D721Med (cell line): ENCODE measurements at places on chromosomes 2 and 18.

- DNase-seq = no peak
These were observed 210.7 kb upstream of the TNP1 start for GRCh38 chr2:217070611-217071010.

- no peak for DNase-seq
These were observed 150.7 kb downstream of the MEIS1 start for GRCh38 chr2:66585587-66585986.

DNA sequence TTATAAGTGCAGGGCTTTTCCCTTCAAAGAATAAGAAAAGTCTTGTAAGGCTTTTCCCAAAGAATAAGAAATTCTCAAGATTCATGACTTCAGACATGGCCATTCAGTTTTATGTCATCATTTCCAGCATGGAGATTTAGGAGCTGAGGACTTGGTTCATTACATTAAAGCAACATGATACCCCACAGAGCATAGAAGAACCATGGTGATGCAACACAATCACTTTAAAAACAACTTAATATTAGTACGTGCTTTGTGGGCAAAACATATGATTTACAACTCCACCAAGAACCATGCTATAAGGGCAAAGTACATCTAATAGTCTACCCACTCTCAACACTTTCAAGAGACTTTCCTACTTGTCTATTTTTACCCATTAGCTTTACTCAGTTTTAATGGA lies 214.4 kb downstream of the SRBD1 start:
- no peak for DNase-seq

DNA sequence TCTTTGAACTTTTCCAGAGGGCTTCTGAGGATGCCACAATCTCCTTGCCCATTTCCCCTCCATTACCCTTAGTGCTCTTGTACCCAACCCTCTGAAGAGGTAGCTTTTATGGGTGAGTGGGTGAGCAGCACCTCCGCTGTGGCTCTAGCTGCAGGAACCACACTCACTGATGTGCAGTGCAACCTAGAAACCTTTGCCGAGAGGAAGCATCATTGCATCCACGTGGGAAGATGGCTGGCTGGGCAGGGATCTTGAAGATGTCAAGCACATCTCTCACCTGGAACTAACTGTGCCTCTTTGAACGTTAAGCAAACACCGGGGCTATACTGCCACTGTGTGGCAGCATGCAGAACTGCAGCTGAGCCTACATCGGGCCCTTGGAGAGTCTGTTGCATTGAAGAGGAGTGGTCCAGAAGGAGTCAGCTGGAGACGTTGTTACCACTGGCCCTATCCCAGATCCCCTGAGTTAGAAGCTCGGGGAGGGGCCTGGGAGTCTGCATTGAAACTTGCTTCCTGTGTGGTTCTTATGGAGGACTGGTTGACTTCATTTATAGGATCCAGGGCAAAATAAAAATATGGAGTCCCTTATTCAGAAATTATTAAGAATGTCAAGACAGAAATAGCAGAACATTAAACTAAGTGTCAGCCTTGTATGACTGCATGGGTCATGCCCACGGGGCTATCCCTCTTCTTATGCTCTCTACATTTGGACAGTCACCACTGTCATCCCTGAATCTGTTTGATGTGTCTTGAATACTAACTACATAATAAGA lies 28.7 kb downstream of the IGFBP5 start:
- DNase-seq = peak; percentile 69

DNA sequence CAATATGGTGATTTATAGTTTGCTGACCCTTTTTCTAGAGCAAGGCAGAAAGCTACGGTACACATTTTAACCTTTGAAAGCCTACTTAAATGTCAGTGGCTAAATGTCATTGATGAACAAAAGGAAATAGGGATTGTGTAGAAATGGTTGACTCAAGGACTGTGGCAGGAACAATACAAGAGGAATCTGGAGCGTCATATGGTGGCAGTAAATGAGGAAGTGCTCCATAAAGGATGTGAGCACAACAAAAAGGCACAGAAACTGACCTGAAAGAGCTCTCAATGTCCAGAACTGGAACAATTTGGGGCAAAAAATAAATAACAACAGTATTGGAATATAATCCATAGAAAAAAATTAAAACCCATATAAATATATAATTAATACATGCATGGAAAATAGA lies 443.9 kb upstream of the VRK2 start:
- DNase-seq = no peak

DNA sequence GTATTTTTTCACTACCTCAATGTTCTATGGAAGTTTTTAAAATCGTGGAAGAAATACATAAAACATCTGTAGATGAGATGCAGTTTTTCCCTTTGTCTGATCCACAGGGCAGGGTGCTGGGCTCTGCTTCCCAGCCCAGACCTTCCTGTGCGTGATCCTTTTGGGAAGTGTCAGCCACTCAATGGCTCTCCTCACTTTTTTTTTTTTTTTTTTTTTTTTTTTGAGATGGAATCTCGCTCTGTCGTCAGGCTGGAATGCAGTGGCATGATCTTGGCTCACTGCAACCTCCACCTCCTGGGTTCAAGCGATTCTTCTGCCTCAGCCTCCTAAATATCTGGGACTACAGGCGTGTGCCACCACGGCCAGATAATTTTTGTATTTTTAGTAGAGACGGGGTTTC lies 32.8 kb downstream of the SOWAHC start:
- no peak for DNase-seq

DNA sequence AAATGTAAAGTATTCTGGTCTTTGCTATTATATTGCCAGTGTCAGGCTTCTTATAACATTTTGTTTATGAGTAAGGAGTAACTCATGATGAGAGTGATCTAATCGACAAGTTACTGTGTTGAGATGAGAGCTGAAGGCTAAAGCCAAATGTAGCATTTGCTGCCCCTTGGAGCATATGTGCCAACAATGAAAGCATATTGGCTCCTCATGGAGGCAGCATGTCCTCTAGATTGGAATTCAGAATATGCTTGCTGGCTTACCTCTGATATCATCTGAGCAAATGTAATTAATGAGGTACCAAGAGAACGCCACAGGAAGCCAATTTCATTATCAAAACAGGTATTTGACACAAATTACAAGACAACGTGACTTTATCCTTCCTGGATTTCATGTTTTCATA lies 781.1 kb upstream of the FSHR start:
- DNase-seq = no peak

DNA sequence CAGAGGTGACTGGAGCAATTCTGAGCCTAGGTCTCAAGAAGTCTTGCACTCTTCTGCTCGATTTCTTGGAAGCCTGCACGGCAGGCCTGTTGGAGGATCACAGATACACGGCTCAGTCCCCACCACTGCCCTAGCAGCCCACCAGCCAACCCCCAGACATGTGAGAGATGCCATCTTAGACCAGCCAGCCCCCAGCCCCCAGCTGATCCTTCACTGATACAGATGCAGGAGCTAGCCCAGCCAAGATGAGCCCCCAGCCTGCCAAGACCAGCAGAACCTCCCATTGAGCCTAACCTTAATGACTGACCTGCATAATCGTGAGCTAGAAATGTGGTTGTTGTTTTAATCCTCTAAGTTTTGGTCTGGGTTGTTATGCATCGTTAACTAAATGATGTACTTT lies 47.5 kb downstream of the INHBB start:
- DNase-seq = no peak

DNA sequence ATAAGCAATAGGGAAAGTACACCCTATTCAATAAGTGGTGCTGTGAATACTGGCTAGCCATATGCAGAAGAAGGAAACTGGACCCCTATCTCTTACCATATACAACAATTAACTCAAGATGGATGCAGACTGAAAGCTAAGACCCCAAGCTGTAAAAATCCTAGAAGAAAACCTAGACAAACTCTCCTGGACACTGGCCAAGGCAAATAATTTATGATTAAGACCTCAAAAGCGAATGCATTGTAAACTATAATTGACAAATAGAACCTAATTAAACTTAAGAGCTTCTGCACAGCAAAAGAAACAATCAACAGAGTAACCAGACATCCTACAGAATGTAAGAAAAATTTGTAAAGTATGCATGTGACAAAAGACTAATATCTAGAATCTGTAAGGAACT lies 41.1 kb upstream of the ASXL3 start:
- DNase-seq = no peak

DNA sequence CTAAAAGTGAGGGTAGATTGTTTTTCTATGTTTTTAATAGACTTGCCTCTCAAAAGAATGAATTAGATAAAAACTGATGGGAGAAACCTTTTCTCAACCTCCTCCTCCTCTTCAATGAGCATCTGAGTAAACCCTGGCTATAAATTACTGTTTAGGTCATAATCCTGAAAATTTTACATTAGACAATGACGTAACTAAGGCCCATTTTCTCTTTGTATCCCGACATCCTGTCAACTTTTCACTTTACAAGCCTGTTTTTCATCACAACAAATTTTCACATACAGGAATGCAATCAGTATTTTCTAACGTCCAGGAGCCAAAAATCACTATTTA lies 1.3 kb downstream of the SPIRE1 start:
- DNase-seq = no peak

DNA sequence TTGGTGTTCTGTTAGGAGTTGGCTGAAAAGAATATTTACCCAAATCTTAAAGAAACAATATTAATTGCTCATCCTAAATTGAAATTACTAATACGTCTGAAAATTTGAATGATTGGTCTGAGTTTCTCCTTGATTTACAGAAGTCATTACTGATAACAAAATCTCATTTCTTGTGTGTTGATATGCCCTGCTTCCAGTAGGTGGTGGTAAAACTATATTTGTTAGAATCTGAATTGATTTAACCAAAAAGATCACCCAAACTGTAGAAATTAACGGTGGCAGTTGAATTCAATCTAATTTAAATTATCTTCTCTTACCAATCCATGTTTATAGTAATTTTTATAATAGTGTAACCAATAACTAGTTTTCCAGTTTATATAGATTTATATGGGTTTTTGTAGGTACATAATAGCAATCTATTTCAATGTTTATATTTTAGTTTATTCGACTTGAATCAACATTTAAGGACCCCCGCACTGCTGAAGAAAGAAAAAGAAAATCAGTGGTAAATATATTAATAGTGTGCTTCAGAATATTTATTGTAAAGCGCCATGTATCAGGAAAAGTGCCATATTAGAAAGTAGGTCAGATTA lies 38.3 kb downstream of the PAPOLG start:
- DNase-seq = no peak
